Renal cortical epithelial cell (primary cell): ENCODE measurements at places on chromosomes 4 and X.

DNA sequence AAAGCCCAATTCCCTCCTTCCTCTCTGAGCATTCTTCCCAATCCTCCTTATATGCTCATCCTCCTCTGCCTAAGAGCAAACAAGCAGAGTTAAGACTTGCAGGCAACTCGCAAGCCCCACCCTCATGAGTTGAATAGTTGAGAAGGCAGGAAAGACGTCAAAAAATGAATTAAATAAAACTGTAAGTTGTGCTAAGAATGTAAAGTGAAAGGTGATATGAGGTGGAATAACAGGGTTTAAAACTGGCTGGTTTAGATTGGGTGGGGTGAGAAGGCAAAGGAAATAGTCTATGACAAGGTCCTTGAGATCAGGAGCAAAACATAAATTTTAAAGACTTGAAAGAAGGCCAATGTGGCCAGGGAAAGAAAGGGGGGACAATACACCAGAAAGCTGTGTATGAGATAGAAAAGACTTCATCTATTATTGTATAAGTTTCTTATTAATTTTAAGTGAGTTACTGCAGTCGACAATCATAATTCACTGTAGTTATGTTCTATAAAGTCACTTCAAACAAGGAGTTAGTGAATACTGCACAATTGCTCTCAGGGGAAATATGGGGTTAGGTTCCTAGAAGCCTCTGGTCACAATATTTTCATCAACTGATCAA is 124.9 kb downstream of the RELL1 start:
- no peak for DNase-seq

DNA sequence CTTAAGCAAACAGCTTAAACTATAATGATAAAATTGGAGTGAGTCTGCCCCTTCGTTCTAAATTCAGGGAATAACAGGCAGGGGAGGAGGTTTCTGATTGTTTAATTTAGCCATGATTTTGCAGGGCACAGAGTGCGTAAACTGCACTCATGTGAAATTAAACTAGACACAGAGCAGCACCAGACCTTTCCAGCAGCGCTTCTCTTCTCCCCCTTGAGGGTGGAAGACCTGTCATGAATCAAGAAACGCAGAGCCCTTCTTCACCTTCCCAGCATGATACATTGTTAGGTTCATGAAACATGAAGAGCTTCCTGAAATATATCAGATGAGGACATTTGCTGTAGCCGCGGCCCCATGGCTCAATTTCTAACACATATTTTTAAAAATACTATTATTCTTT is 63.1 kb downstream of the FAM114A1 start:
- DNase-seq, result no peak

- peak; percentile 28 for DNase-seq
Measured at GRCh38 chr4:118712872-118713271, 27.7 kb downstream of the METTL14 start.

DNA sequence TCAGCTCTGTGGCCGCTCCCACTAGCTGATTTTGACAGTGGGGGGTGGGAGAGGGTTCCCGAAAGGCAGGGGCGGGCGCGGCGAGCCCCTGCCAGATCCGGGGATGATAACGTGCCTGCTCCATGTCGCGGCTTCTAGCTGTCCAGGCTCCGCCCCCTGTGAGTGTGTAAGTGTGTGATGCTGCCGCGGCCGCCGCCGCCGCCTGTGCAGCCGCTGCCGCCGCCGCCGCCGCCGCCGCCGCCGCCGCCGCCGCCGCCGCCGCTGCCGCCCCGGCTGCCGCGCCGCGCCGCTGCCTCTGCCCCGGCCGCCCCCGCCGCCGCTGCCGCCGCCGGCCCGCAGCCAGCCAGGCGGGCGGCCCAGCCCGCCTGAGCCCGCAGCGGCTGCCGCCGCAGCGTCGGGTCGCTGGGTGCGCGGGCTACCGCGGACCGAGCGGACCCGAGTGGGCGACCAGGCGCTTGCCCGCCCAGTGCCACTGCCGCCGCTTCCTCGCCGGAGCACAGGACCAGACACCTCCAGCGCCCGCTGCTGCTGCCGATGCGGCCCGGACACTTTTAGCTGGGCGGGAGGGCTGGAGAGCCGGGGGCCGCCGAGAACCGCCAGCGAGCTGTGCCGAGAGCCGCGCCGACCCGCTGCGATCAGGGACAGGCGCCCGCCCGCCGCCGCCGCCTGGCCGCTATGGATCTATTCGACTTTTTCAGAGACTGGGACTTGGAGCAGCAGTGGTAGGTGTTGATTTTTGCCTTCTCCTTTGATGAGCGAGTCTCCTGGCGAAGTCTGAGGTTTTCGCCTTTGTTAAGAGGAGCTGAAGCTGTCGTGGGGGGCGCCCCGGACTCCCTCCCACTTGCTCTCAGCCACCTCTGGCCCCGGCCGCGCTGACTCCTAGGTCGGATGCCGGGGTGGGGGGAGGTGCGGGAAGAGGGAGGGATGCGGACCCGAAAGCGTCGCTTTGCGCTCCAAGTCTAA is at the start of gene AFF2:
Gene AFF2 (plus strand): TSS at position 195 of the 963 bp plus-strand sequence. CDS start 481 bp downstream, at position 676.
- no peak for DNase-seq

- DNase-seq, result no peak
Measured at GRCh38 chr4:1310796-1311631, 21.3 kb downstream of the MAEA start.

DNA sequence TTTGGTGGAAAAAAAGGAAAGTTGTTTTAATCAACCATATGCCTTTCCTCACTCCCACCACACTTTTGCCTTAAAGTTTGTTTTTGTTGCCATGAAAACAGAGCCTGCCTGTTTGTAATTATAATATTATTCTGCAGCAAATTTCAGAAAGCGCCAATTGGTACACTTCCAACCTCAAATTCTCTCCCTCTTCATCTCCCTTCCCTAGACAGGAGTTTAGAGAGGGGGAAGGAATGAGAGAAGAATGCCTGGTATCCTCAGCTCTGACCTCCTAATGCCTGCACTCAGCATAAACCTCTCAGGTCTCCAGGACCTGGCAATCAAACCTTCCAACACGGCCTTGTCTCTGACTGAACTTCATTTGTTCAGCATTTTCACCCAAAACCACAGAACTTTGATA is 138.4 kb upstream of the HCCS start:
- DNase-seq, result no peak

DNA sequence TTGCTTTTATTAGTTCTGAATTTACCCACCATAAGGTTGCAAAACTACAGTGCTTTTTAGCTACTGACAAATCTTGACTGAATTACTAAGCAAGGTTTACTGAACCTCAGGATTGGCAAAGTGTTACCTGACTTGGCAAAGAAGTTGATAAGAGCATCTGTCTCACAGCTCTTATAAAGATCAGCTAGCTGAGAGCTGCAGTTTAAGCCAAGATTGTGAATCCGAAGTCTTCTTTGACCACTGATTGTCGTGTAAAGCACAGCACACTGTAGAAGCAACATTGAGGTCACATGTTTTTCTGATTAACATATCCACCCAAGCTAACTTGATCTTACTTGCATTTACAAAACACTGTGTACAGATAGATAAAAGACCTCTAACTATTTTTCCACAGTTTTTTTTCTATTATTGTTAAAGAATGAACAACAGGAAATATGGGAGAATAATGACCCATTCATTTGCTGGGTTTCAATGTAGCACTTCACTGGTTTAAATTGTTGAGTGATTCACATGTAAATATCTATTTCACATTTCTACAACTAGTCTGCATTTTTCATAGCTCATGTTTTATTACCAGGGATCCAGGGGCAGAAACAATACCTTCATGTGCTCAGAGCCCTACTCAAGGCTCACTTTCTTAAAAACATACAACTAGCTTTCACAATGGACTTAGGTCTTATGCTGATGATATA is 54.0 kb downstream of the METTL14 start:
- no peak for DNase-seq

DNA sequence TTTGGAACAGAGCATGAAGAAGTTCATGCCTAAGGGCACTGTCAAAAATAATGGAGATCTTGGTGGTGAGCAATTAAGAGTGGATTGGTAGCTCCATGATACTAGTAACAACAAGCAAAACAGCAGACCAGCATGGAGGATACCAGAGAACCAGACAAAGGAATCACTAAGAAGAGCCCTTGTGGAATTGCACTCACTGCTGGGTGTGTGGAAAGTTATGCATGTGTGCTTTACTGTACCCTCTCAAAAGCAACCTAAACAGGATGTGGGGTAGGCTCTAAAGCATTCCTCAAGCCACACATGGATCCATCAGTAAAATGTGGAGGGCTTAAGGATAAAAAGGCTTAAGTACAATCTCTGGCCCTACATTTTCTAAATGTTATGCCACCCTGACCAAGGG is 69.5 kb downstream of the AR start:
- DNase-seq, result no peak

GRCh38 chr4:95084584-95084983 is 326.8 kb downstream of the BMPR1B start:
- DNase-seq, result peak; percentile 70

GRCh38 chrX:68589372-68589753 is 58.1 kb upstream of the STARD8 start:
- no peak for DNase-seq

- no peak for DNase-seq
Measured at GRCh38 chrX:18471296-18471695, 45.9 kb downstream of the CDKL5 start.

DNA sequence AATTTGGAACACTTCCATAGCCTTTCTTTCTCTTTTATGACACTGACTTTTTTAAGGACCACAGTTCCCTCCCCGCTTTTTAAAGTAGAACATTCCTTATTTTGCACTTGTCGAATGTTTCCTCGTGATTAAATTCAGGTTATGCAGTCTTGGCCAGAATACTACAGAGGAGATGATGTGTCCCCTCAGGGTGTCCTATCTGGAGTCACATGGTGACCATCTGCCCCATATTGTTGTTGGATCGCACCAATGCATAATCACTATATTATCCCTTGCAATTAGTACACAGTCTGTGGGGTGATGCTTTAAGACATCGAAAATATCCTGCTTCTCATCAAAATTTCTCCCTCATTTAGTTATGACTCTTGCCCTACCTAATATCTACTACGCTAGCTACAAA is 27.4 kb downstream of the WDFY3 start:
- DNase-seq, result no peak

DNA sequence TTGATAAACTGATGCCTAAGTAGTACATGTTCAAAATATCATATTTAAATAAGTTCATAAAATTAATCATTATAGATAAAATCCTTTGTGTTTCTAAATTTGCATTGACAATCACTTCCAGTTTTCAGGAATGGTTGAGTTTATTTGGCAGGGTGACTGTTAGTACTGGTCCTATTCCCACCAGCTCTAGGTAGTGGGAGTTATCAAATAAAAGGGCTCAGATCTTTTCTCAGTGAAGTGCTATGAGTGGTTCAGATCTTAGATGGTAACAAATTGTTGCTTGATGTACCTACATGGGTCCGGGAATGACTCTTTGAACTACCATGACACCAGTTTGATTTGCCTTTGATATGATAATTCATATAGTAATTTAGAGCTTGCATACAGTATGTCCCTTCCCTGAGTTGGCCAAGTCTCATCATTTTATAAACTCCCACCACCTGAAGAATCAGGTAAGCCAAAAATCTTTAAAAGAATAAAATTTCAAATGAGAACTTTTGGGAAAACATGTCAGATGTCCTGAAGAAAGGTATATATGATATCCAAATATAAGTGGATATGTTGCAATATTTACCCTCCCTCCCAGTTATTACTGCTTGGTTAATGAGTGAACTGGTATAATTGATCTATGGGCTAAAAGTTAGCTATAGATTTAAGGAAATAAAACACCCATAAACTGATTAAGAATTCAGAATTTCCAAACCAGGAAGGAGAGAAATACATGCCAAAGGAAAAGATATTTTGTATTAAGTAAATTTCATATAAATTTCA is 28.6 kb downstream of the GPC3 start:
- DNase-seq, result no peak

DNA sequence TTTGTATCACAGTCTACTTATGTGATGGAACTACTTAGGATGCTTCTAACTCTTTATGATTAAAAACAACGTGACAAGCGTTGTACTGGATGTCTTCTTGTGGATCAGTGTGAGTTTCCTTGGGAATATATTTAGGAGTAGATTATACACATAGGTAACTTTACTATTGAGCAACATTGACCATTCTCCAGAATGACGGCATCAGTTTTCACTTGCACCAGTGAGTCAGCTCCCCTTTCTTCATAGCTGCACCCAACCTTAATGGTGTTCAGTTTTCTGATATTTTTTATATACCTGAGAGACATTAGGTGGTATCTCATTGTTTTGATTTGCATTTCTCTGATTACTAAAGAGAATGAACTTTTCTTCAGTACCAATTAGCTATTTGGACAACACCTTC is 343.9 kb downstream of the ADGRL3 start:
- peak; percentile 27 for DNase-seq

GRCh38 chr4:113874480-113874879 is 105.0 kb downstream of the ARSJ start:
- no peak for DNase-seq

DNA sequence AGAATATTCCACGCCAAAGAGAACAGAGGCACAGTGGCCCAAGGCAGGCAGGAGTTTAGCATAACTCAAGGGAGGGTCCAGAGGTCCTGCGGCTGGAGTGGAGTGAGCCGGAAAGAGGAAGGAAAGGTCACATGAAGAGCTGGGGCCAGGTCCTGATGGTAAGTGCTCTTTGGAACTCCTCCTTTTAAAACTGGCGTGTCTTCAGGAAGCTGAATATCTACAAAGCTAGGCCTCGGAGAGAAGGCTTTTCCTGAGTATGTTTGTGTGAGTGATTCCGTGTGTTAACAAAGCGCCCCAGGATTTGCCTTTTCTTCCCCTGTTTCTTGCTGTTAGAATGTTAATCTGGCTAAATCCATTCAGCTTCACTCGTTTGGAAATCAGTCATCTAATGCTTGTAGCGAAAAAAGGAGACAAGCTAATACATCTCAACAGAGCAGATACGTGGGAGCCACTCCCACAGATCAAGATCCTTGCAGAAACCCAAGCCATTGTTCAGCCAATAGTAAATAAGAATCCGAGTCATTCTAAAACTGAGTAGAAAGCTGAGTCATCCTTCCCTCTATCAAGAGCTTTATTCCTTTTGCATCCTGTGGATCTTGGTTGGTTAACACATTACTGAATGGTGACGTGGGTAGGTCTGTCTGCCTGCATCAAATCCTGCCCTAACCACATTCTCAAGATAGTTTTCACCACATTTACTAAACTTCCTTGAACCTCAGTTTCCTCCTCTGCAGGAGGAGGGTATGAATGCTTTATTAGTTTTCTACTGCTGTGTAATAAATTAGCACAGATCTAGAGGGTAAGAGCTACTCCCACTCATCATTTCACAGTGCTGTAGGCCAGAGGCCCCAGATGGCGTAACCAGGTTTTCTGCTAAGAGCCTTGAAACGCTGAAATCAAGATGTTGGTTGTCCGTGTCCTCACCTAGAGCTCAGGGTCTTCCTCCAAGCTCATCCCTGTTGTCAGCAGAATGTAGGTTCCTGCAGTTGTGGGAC is 43.2 kb upstream of the RBM47 start:
- peak; percentile 99 for DNase-seq

GRCh38 chr4:106201373-106201772 is 114.6 kb downstream of the TBCK start:
- peak; percentile 47 for DNase-seq

DNA sequence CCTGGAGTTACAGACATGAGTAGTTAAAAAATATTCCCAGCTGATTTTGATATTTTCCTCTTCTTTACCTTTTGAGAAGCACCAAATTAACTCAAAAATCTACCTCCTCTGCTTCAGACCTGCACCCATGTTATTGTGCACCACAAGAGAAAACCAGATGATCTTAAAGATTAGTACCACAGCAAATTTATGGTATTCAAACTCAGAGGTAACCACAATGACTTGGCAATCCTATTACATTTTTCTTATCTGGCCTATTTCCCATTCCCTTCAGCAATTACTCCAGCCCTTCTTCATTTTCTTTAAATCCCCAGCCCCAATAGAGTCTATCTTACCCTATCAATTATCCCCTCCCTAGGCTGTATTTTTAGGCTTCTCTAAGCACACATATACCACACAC is 535.1 kb downstream of the FAT4 start:
- peak; percentile 23 for DNase-seq
